Motor neuron (in vitro differentiated cells): ENCODE measurements at places on chromosomes 3 and 15. TPM values are rescaled to one million over a fixed set of nuclear protein-coding genes. Genes with fewer than 3 reads are reported as not detected.

GRCh38 chr3:66534304-66534845 is 33.6 kb upstream of the LRIG1 start:
- no peak for ATAC-seq

- ATAC-seq, result no peak
These were observed 11.5 kb downstream of the ACSBG1 start for GRCh38 chr15:78222745-78223395.

- peak; percentile 58 for ATAC-seq
These were observed 401.3 kb upstream of the CFAP20DC start for GRCh38 chr3:59450946-59451763.

DNA sequence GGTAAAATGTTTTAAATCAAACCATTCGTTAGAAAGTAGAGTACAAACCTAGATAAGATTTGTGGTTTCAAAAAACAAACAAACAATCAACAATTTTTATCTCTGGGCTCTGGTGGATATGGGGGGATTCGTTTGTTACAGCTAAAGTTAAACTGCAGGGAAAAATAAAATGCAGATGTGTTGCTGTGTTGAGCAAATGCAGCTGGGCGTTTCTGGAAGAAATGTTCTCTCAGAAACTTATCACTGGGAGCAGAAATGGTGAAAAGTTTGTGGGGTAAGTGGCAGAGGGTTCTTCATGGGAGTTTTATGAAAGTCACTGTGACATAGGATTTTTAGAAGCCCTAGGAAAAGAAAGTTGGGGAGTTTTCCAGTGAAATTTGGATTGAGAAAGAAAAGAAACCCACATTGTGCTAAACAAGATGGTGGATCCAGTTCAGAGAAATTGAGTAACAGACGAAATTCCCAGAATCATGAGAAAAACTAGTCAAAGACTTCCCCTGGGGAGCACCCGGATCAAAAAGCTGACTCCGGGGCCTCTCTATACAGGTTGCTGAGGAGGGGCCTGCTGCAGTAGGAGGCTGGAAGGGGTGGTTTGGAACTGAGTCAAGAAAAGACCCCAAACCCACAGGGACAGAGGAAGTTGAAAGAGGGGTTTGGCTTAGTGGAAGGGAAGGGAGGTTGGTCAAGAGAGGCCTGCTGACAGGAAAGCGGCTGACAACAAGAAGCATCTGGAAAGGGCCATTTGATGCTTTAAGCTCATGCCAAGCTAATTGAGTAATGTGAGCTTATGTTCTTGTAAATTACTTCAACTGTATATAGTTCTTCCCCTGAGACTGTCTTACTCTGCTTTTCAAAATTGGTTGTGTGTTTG is 108.7 kb downstream of the RARB start:
- no peak for ATAC-seq

GRCh38 chr15:73305331-73306211 is 63.2 kb downstream of the HCN4 start:
- peak; percentile 99 for ATAC-seq

GRCh38 chr15:65072027-65072426 is 4.2 kb upstream of the RASL12 start:
- ATAC-seq, result no peak

GRCh38 chr15:58558777-58559176 is 127.0 kb downstream of the LIPC start:
- ATAC-seq, result no peak

- ATAC-seq, result no peak
These were observed 31.2 kb downstream of the MLF1 start for GRCh38 chr3:158602227-158602626.

Gene PKM
- total RNA-seq, result 537 and 564 TPM in 2 replicates

Gene IQCF6
- not detected in 2 replicates for total RNA-seq

Gene TRIM42
- 0.16 TPM in 1 of 2 replicates, not detected in the other for total RNA-seq

Gene PPP1R14D
- not detected in 2 replicates for total RNA-seq
